ENCODE measurements at places on chromosomes 16 and 17.

DNA sequence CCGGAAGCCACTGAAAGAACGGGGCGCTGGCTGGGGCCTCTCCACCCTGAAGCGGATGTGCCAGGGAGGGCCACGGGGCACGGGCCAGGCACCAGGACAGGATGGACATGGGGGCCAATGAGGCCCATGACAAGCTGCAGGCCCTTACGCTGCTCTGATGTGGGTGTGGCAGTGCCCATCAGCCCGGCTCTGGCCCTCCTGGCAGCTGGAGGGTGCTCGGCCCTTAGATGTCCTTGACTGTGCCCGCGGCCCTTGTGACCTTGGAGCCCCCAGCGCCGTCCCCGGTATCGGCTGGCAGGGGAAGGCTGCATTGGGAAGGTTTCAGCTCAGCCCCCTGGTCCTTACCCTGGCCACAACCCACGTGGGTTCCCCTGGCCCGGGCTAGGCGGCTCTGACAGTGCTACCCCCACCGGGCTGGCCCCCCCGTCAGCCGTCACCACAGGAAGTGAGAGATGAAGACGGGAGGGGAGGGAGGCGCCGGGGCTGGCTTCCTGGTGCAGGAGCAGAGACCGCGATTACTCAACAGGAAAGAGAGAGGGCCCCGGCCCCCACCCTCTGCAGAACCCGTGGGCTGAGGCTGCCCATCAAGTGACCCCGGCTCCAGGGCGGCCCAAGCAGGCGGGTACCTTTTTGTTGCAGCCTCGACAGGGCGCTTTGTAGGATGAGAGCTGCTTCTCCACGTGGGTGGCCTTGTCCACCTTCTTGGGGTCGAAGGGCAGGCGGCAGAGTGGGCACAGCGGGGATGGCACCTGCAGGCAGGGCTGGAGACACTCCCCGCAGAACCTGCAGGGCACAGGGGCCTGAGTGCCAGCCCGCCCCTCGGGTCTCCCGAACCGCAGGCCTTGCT lies 5.3 kb downstream of the RNF166 start:
- peak; percentile 38 for DNase-seq

- no peak for DNase-seq
These were observed 12.6 kb downstream of the UTS2R start for GRCh38 chr17:82384051-82384729.

GRCh38 chr17:80270836-80271235 lies 10.2 kb downstream of the RNF213 start:
- no peak for DNase-seq

- no peak for DNase-seq
These were observed 110.2 kb downstream of the CA10 start for GRCh38 chr17:52048137-52048898.

DNA sequence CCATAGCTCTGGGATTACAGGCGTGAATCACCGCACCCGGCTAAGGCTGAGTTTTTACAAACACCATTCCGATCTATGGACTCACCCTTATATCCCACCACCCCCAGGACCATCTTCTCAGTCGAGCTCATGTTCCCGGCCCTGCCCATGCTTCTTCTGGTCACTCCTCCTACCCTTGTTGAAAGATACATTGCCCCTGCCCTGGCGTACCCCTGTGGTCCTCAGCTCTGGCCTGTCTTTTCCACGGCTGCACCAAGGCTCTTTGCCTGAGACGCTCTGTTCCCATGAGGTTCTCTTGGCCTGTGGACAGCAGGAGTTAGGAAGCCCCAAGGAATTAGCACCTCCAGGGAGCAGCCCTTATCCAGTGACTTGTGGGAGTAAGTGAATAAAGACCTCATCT lies 379.4 kb upstream of the TNRC6C start:
- no peak for DNase-seq

- DNase-seq, result no peak
These were observed 26.0 kb upstream of the HNF1B start for GRCh38 chr17:37770631-37771518.

DNA sequence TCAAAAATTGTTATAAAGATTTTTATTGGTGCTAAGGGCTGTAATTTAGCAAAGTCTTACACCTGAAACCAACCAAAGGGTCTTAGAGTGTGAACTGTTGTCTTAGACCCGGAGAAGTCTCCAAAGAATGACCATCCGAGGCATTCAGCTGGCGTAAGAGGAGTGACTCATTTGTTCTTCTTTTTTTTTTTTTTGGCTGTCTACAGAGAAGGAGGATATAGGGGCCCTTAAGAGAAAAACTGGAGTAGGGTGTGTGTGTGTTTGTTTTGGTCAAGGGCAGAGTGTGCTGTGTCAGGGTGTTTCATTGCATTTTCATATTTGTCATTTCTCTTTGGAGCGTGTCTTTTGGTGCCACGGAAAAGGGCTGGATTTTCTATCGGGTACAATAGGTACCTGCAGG lies 508.0 kb downstream of the WWOX start:
- DNase-seq, result no peak

DNA sequence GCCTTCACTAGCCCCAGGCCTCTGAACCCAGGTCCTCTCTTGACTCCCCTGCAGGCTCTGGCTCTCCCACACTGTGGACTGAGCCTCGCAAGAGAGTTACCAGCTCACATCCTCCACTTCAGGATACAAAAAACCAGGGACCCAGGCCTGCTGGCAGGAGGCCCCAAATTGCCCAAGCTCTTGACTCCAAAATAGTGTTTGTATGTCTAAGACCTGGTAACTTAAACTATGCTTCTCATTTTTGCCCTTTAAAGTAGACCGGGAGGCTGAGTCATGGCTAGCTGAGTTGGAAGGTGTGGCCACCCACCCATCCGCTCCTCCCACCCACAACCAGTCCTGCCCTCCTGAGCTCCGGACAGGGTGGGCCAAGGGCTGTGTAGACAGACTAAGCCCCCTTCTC lies 250.0 kb downstream of the SOX9 start:
- no peak for DNase-seq

DNA sequence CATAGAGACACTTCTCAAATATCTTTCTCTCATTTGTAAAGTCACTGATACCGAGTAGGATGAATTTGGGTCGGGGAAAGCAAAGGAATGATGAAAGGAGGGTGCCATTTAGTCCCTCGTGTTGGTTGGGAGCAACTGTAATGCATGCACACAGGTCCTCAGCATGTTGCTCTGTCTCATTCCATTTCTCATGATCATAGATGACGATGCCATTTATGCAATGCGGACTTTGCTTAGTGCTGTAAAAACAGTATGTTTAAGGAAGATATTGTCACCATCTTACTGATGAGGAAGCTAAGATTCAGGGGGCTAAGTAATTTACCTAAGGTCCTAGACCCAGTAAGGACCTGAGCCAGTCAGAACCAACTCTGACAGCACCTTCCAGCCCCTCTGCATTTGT lies 100.1 kb downstream of the AATF start:
- no peak for DNase-seq

DNA sequence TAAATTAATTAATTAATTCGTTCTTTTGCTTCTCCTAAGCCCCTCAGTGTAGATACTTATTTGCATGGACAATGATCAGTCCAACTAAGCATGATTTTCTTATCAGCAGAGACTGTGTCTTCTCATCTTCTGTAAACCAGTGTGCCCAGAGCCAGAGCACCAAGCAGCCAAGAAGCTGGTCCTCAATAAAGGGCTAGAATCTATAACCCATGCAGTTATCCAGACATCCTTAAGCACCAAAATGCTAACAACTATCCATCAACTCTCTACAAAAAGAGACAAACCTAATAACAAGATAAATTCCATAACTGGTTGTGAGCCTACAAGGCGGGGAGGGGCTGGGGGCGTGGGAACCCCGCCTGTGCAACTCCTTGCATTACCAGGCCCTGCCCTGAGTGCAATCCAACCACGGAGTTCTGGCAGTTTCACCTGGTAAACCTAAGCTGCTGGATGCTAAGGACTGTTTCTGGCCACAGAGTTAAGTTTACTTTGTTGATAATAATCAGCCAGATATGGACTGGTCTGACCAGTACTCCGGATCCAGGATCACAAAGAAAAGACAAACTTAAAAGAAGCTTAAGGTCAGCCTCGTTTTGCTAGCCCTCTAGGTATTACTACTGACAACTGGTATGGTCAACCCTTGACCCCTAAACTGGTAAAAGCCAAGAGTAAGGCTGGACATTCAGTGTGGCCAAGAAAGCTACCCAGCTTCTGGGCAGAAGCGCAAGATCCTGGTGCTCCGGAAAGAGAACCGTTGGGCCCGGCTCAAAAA lies 51.5 kb downstream of the ZFHX3 start:
- no peak for DNase-seq

DNA sequence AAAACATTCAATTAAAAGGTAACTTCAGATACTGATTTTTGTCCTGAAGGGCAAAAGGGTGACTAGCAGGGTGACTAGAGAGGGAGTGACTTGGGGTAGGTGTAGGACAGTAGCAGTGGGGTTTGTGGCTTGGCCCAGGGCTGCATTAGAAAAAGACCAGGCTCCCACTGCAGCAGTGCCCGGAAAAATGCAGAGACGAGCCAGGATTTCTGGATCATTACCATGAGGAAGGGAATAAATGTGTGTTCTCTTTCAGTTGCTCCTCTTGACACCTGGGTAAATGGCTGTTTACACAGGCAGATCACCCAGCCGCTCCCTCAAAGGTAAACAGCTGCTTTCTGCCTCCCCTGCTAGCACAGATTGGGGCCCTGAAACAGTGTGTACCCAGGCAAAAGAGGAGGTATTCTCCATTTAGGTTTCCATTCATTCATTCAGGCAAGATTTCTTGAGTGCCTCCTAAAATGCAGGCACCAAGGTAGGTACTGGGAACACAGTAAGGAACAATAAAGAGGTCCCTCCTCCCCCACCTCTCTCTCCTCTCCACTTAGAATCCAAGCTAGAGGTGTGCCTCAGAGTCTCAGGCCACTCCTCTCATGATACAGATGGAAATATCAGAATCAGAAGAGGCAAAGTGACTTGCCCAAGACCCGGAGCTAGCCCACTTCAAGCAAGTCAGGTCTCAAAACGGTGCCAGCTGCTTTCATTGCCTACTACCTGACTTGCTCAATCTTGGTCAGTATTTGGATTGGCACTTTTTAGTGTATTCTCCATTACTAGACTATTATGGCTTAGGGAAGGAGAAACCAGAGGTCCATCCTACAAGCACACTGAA lies 15.2 kb upstream of the TOX3 start:
- no peak for DNase-seq

DNA sequence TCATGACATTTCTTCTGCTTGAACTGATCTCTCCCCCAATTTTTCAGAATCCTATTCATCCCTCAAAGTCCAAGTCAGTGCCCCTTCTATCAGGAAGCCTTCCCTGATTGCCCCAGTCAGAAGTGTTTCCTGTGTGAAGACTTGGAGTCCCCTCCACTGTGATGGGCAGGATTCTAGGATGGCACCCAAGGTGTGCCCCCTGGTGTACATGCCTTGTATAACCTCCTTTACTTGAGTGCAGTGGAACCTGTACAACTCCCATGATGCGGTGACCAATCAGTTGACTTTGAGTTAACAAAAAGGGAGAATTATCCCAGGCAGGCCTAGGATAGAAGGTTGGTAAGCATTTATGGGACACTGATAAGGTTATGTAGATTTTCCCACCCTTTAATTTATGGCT lies 23.4 kb downstream of the MYH13 start:
- DNase-seq, result no peak

DNA sequence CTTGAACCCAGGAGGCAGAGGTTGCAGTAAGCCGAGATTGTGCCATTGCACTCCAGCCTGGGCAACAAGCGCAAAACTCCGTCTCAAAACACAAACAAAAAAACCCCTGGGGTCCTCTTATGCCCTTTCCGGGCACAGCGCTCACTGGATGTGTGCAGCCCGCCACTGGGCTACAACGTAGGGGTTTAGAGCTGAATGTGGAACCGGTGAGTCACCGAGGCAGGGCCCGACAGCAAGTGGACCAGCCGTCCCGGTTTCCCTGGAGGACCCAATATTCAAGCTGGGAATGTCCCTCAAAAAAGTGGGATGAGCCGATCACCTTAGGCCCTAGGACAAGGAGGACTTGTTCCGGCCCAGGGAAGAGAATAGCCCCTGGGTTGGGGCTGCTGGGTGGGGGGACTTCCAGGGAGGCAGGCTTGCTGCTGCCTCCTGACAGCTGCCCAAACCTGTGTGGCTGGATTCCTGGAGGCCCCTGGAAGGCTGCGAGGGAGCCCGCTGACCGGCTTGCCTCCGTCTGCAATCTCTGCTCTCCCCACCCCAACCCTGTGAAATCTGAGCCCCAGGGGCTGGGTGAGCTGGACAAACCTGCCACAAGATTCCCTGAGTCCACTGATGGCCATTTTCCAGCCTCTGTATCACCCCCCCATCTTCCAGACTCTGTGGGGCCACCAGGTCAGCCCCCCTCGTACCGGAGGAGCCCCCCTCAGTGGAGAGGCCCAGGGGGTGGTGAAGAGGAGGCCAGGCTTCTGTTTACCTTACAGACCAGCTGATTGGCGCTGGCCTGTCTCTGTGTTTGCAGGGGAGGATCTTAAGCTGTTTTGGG lies 2.9 kb upstream of the CLDN9 start:
- DNase-seq, result no peak

GRCh38 chr16:70253291-70254106 lies 1.8 kb upstream of the EXOSC6 start:
- no peak for DNase-seq

DNA sequence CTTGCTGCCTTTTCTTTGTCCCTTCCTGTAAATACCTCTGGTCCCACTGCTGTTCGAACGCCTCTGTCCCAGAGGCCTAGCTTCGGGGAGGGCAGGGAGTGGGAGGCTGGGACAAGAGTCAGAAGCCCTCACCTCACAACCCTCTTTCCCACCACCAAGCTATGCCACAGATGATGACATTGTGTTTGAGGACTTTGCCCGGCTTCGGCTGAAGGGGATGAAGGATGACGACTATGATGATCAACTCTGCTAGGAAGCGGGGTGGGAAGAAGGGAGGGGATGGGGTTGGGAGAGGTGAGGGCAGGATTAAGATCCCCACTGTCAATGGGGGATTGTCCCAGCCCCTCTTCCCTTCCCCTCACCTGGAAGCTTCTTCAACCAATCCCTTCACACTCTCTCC lies 10.4 kb downstream of the ARRB2 start:
- no peak for DNase-seq

DNA sequence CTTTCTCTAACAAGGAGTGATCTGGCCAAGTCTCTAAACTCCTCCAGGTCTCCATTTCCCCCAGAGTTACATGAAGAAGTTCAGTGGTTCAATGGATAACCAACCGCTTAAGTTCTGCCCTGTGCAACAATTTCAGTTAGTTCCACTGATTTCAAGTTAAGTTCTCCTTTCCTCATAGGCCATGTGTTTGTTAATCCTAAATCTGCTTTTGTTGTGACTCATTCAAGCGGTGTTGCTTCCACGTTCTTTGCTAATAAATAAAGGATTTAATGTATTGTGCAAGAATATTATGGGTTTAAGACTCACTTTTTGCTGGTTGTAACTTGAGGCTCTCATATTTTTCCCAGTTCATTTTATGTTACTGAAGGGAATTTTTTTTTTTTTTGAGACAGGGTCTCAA lies 36.3 kb downstream of the GNA13 start:
- DNase-seq, result no peak

- no peak for DNase-seq
These were observed 67.1 kb downstream of the ENGASE start for GRCh38 chr17:79141578-79142355.

GRCh38 chr17:29151567-29151966 lies 28.6 kb downstream of the MYO18A start:
- peak; percentile 67 for DNase-seq

- DNase-seq, result no peak
These were observed 102.8 kb downstream of the SSH2 start for GRCh38 chr17:29827179-29827578.

- DNase-seq, result no peak
These were observed 83.6 kb downstream of the AKAP1 start for GRCh38 chr17:57168695-57169094.

- no peak for DNase-seq
These were observed 80.2 kb upstream of the CIBAR2 start for GRCh38 chr16:85192238-85193114.

- DNase-seq, result no peak
These were observed 8.3 kb upstream of the CHD3 start for GRCh38 chr17:7880076-7880868.

- no peak for DNase-seq
These were observed 2.2 kb upstream of the ATP6V0A1 start for GRCh38 chr17:42456223-42457106.
